ENCODE measurements at places on chromosomes 13 and 19. TPM values are rescaled to one million over a fixed set of nuclear protein-coding genes. Genes with fewer than 3 reads are reported as not detected.

DNA sequence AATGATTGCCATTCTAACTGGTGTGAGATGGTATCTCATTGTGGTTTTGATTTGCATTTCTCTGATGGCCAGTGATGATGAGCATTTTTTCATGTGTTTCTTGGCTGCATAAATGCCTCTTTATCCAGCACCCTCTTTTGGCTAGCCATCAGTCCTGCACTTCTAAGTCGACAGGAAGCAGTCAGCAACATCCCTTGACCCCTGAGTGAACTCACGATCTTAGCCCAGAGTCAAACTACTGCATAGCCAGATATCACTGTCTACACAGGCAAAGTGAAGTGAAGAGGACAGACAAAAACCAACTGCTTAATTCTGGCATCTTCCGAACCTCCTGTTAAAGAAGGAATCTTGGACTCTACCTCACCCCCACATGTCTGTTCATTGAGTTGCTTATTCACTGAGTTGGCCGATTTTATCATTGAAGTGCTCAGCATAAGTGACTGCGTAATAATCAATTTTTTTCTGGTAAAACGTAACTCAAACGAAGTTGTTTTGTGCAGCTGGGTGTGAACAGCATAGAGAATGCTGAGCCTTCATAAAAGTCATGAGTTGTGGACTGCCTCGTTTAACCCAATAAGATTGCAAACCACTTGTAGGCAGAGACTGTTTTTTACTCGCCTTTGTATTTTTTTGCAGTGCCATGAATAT is 304.2 kb downstream of the COG6 start:
- peak; percentile 36 for DNase-seq

DNA sequence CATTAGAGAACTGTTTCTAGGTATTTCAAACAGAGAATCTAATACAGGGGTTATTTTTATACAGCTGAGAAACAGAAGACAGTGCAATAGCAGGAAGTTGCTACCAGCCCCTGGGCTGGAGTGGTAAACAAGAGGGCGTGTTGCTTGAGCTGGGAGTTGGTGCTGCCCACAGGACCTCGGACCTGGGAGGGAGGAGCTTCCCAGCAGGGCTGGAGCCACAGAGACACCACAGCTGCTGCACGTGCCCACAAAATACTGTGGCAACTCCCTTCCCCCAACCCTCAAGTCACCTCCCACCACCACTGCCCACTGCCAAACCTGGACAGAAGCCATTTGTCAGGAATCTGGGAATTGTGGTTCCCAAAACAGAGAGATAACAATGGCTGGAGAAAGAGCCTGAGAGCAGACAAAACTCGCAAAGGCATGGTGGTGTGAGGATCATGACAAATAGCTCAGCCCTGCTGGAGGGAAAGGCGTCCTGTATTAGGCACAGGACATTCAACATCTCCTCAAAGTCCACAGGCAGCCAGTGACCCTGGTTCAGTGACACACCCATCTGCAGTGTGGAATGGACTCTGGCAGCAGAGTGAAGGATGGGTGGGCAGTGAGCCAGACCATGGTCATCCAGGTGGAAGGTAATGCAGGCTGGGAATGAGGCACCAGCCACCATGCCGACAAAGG is 57.2 kb downstream of the SPATA13 start:
- peak; percentile 19 for DNase-seq

- peak; percentile 95 for DNase-seq
These were observed 132.5 kb downstream of the ZNF675 start for GRCh38 chr19:23554548-23554947.

GRCh38 chr19:54928299-54928698 is 19.0 kb downstream of the NLRP7 start:
- DNase-seq = no peak

GRCh38 chr13:86298725-86299124 is 499.5 kb upstream of the SLITRK6 start:
- no peak for DNase-seq

GRCh38 chr13:113005076-113005865 is 36.3 kb downstream of the MCF2L start:
- DNase-seq = no peak

GRCh38 chr19:10295305-10295846 is 5.6 kb downstream of the ICAM5 start:
- peak; percentile 39 for DNase-seq

SIGLEC10 gene
- not detected for total RNA-seq

All from M059J (cell line).